ENCODE measurements at places on chromosomes 2 and 18.

GRCh38 chr2:74100254-74101216 lies 47.2 kb downstream of the BOLA3 start:
- no peak for DNase-seq

- DNase-seq = no peak
These were observed 132.7 kb downstream of the CCBE1 start for GRCh38 chr18:59564561-59564960.

- DNase-seq = no peak
These were observed 1383.2 kb downstream of the LRP1B start for GRCh38 chr2:140747665-140748064.

DNA sequence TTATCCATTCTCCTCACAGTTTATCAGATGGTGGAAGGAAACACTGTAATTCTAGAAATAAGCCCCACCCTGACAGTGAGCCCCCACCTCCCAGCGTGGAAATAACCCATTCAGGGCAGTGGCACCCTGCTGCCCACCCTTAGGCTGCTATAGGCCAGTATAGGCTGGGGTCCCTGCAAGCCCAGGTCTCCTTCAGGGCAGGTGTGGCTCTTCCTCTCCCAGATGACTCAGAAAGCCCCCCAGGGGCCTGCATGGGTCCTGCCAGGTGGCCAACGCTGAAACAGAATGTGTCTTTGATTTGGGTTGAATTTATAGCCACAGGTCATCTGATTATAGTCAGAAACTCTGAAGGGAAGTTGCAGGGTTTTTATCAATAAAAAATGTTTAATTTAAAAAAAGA lies 136.4 kb downstream of the SH3RF3 start:
- DNase-seq = no peak

DNA sequence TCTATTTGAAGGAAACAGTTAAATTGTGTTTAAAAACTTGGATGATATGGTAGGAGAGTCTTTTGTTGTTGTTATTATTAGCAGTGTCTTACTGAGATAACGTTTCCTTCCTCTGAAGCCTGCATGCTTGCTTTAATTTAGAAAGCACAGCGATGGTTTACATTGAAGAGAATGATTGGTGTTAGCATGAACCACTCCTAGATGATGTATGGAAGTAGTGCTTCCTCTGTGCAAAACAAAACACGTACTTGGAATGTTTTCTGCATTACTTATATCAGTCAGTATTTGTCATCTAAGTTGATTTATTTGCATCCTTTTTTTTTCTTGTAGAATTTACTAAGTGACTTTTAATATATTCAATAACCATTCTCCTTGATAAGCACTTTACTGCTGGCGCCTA lies 89.0 kb downstream of the UGGT1 start:
- no peak for DNase-seq

DNA sequence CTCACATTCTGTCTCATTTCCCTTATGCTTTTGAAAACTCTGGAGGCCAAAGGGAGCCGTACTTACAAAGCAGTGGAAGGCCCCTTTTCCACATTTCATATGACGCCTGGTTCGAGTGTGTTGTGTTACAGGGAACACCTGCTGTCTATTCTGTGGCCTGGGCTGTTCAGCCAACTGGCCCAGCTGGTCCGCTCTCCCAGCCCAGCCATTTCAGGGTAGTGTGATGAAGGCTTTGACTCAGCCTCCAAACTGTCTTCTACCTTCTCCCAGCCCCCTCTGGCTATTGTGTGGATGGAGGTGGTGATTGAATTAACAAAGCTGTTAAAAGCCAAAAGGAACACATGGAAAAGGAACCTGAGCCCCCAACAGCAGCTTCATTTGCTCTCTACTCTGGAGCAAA lies 233.8 kb downstream of the ICOS start:
- no peak for DNase-seq

GRCh38 chr2:216849987-216850386 lies 9.9 kb downstream of the TNP1 start:
- DNase-seq = no peak

GRCh38 chr2:202408546-202409140 lies 32.5 kb downstream of the BMPR2 start:
- DNase-seq = no peak

DNA sequence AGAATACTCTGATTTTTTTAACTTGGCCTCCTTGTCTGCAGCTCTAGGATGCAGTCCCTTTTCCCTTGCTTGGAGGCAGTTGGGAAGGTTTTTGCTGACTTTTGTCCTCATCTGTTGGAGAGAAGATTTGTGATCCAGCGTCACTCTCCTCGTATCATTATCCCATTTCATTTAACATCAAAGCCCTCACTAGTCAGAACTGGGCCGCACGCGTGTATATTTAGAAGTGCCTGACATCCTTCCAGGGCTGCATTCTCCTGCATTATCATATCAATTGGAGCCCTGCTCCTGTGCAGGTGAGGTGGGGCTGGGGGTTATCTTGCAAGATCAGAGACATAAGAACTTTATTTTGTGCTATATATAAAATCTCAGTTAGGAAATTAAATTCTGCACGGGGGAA lies 435.1 kb upstream of the HS6ST1 start:
- DNase-seq = no peak

- no peak for DNase-seq
These were observed 127.8 kb downstream of the RBMS1 start for GRCh38 chr2:160365716-160366367.

GRCh38 chr18:8260827-8261226 lies 348.4 kb upstream of the RAB12 start:
- DNase-seq = no peak

DNA sequence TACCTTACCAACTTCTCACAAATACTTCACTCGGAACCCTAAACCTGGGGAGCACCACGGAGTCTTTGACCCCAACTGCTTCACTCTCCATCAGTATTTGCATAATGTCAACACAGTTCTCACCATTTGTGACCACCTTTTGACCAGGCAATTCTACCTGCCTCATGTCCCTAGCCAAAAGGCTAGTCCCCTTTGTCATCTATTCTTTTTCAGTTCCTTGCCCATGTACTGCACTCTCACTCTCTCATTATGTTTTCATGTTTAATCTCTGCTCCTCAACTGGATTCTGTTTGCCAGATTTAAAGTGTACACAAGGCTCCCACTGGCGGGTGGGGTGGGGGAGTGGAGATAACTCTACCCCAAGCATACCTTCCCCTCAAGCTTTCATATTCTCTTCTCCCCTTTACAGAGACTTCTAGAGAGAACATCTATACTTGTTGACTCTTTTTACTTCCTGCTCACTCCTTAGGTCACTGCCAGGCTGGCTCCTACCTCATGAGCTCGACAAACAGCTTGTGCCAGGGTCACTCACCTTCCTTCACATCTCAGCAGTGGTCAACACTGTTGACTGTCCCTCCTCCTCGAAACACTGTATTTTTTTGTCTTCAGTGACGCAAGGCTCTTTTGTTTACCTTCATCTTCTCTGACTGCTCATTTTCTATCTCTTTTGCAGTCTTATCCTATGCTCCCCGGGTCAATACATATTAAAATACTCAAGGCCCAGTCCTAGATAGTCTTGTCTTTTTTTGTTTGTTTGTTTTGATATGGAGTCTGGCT lies 88.7 kb upstream of the MAP4K3 start:
- DNase-seq = no peak

DNA sequence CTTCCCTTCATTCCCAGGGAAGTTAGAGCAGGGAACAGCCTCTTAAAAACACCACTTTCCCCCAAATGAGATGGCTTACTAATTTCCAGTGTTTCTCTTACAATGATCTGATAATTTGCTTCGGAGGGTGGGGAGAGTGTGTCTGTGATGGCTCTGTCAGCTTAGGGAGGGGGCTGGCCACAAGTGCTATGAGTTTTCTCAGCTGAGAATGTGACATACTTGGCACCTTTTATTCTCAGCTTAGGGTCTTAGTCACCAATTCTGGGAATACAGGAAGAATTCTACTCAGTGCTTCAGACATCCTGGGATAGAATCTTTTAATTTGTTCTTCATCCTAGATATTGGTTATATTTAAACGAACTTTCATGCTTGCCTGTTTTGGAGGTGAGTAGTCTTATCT lies 64.4 kb downstream of the AOX1 start:
- DNase-seq = no peak

- DNase-seq = no peak
These were observed 80.9 kb downstream of the CDH20 start for GRCh38 chr18:61414086-61414485.

DNA sequence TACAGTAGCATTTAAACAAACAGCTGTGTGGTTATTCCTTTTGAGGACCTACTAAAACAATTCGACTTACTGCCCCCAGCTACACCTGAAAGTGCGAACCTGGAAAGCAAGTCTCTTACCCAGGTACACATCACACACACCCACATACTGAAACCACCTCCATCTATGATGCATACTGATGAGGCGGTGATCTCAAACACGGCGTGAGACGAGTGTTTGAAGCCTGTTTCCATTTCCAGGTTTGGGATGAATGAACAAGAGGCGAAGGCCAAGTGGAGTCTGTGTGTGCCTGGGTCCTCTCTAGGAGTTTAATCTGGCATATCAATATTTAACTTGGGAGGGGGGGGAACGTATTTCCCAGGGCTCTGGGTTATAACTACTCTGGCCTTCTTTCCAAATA lies 1.6 kb downstream of the TMEM185B start:
- no peak for DNase-seq

GRCh38 chr18:48944634-48945033 lies 6.1 kb downstream of the SMAD7 start:
- no peak for DNase-seq

GRCh38 chr18:30039201-30039600 lies 1003.3 kb downstream of the DSC3 start:
- DNase-seq = no peak

DNA sequence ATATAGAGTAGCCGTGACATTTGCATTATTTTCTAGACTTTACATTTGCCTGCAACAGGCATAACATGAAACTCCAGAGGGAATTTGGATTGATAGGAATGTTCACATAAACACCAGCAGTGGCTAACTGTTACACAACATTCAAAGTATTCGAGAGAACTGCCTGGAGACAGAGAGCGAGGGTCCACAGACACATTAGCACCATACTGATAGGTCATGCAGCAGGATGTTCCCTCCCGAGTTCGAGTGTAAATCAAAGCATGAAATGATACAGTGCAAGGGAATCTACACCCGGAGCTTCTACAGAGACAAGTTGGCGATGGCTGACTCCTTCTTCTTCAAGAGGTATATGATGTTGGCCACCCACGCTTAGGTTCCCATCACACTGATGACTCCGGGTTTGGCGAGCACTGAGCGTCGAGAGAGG lies 89.5 kb downstream of the COL6A3 start:
- no peak for DNase-seq

GRCh38 chr18:23487738-23488570 lies 15.4 kb upstream of the RMC1 start:
- no peak for DNase-seq

GRCh38 chr2:46230115-46230571 lies 67.1 kb upstream of the EPAS1 start:
- DNase-seq = no peak

DNA sequence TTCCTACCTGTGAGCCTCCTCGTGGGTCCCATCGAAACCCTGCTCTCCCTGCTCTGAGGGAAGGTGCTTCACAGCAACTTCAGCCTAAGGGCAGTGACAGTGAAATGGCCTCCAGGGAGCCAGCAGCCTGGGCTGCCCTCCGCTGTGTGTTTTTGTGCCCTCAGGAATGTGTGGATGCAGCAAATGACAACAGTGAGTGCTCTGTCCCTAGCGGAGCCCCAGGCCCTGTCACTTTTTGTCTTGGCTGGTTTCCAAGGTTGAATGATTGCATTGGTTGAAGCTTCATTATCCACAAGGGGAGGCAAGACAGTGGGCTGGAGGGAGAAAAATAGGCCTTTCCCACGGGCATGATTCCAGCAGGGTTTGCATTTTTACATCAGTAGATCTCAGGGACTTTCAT lies 42.9 kb downstream of the STON1 start:
- no peak for DNase-seq

DNA sequence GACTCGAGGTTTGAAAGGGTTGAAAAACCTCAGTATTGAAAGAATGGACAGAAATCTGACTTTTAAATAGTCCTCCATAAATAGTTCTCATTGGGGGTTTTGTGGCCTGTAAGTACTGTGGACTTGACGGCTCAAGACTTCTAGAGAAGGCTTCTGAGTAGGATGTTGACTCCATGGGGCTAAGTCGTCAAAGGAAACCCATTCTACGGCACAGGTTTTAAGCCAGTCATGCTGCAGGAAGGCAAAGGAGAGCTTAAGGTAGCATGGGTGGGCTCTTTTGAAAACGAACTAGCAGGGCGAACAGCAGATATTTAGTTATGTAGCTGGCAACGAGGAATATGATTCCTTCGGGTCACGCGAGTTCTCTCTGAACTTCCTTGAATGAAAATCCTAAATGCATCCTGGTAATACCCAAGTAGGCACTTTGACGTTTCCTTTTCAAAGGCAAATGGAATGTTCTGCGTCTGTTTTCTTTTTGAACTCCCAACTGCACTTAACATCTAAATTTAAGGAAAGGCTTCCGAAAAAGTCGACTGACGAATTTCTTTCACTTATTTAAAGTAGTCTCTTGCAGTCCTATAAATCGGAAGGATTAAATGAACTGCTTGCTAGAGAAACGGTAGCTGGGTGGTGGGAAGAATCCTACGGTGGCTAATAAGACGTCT lies 1.1 kb upstream of the NEDD4L start:
- no peak for DNase-seq

DNA sequence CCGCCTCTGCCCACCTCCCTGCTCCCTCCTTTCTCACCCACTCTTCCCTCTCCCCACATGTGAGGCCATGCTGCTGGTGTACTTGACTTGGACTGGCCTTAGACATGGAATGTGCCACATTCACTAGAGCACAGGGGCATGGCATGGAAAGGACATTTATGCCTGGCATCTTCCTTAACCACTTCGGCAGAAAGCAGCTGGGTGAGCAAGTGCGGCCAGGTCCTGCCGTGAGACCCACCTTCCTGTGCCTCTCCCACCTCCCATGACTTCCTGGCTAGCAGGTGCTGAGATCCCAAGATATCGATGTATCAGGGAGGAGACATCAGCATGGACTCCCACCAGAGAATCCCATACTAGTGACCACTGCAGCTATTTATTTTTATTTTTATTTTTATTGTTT lies 13.0 kb downstream of the GPR55 start:
- no peak for DNase-seq

- no peak for DNase-seq
These were observed 105.9 kb upstream of the RMDN2 start for GRCh38 chr2:37819186-37819585.

GRCh38 chr2:216810399-216811160 lies 49.3 kb downstream of the TNP1 start:
- DNase-seq = no peak

All from activated naive CD8-positive, alpha-beta T cell treated with anti-CD3 and anti-CD28 coated beads, Interleukin-2, amount 50 U/mL, for 16 hours (primary cell).